ENCODE measurements at places on chromosomes 1 and 21. TPM values are rescaled to one million over a fixed set of nuclear protein-coding genes. Genes with fewer than 3 reads are reported as not detected.
A peak's percentile ranks its signal among the peaks of the same experiment; 100 is the strongest.

The KCNA2 gene
- total RNA-seq = 0.22 TPM

The PDE4B gene
- total RNA-seq = 29.6 TPM

The ALDH9A1 gene
- 40.8 TPM for total RNA-seq

The ZBTB21 gene
- 29.4 TPM for total RNA-seq

The CYP4A11 gene
- total RNA-seq = not detected

The ZYG11A gene
- not detected for total RNA-seq

The RGS18 gene
- total RNA-seq = 0.41 TPM

The ATP6V1G3 gene
- total RNA-seq = not detected

The PPFIA4 gene
- total RNA-seq = 1.6 TPM

The ZNF648 gene
- not detected for total RNA-seq

The KRTAP21-2 gene
- not detected for total RNA-seq

The TRIM17 gene
- total RNA-seq = 3.1 TPM

The KRTAP24-1 gene
- total RNA-seq = not detected

The LSM10 gene
- 47.1 TPM for total RNA-seq

DNA sequence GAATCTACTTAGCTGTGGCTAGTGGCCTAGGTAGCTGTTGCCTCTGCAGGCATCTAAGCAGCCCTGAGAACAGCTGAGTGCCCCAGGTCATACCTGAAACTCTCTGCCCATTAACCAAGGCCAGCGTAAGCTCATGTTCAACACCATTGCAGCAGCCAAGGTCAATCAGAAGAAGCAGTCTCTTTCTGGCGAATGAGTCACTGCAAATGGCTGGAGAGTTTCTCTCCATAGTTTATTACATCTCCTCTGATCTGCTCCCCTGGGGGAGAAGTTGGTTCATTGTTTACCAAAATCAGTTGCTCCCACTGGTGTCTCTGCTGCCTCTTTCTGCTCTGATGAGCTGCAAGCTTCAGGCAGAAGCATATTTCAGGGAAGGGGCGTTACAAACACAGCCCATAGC is 6.9 kb upstream of the BCL9 start:
- H3K27me3 ChIP-seq = no peaks in the 10 kb centered on the region
- H3K36me3 ChIP-seq = no peaks in the 10 kb centered on the region
- H3K4me1 ChIP-seq = no peaks in the 10 kb centered on the region
- H3K27ac ChIP-seq = no peak overlapping the region
- H3K4me3 ChIP-seq = no peak overlapping the region

- H3K27me3 ChIP-seq = no peaks in the 10 kb centered on the region
- DNase-seq = no peak
- no peak overlapping the region for H3K27ac ChIP-seq
- no peak overlapping the region for H3K4me3 ChIP-seq
- H3K36me3 ChIP-seq = no peaks in the 10 kb centered on the region
Measured at GRCh38 chr1:109543988-109544735, 4.3 kb upstream of the GNAI3 start.

GRCh38 chr1:41662765-41663437 is 178.4 kb upstream of the EDN2 start:
- DNase-seq = no peak
- peak overlapping the region; percentile 69 for H3K4me3 ChIP-seq
- H3K27ac ChIP-seq = peak overlapping the region; percentile 29
- H3K36me3 ChIP-seq = no peaks in the 10 kb centered on the region
- H3K4me1 ChIP-seq = peaks cover 77% of the 10 kb centered on the region

DNA sequence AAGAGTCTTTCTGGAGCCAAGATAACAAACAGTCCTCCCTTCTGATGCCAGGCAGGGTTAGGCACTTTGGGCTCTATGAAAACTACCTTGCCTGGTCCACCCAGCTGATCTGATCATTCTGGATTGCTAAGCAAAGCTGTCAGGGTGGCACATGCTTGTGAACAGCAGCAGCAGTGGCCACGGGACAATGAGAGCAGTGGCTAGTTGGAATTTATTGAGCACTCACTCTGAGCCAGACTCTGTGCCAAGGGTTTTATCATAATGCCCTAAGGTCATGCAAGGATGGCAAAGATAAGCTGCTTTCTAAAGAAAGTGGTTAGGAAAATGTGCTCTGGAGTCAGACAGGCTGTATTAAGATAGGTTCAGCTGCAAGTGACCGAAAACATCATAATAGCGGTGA is 390.4 kb upstream of the VAMP3 start:
- no peaks in the 10 kb centered on the region for H3K4me1 ChIP-seq
- no peak for DNase-seq
- no peak overlapping the region for H3K27ac ChIP-seq
- H3K27me3 ChIP-seq = no peaks in the 10 kb centered on the region

- no peak overlapping the region for H3K27ac ChIP-seq
- H3K36me3 ChIP-seq = no peaks in the 10 kb centered on the region
- H3K27me3 ChIP-seq = no peaks in the 10 kb centered on the region
- DNase-seq = no peak
- no peaks in the 10 kb centered on the region for H3K4me1 ChIP-seq
Measured at GRCh38 chr1:246043556-246043955, 463.5 kb downstream of the SMYD3 start.

GRCh38 chr1:100543640-100544039 is 5.7 kb downstream of the GPR88 start:
- peaks cover 12% of the 10 kb centered on the region for H3K27me3 ChIP-seq
- H3K36me3 ChIP-seq = no peaks in the 10 kb centered on the region
- no peak overlapping the region for H3K27ac ChIP-seq

- peak overlapping the region; percentile 99 for H3K27ac ChIP-seq
- DNase-seq = no peak
- H3K27me3 ChIP-seq = peaks cover 2% of the 10 kb centered on the region
- peak overlapping the region; percentile 94 for H3K4me3 ChIP-seq
- H3K4me1 ChIP-seq = peaks cover 27% of the 10 kb centered on the region
- peaks cover 2% of the 10 kb centered on the region for H3K36me3 ChIP-seq
Measured at GRCh38 chr1:15523104-15524020, 653 bp downstream of the CASP9 start.

DNA sequence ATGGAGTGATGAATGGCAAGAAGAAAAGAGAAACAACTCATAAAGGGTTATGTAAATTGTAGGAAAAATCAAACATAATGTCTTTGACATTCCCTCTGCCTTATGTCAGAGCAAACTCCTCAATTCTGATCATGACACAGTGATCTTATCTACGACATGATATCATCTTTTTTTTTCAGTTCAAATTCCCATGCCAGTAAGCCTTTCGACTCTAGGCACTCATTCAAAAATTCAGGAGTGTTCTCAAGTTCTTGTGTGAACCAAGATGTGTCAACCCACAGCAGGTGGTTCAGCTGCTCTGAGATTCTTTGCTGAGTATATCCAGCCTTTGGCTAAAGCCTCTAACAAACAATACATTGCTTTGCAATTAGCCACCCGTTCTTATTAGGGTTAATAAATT is 97.1 kb upstream of the ESRRG start:
- no peak for DNase-seq
- no peaks in the 10 kb centered on the region for H3K4me1 ChIP-seq
- no peaks in the 10 kb centered on the region for H3K27me3 ChIP-seq
- H3K27ac ChIP-seq = no peak overlapping the region
- H3K36me3 ChIP-seq = no peaks in the 10 kb centered on the region

DNA sequence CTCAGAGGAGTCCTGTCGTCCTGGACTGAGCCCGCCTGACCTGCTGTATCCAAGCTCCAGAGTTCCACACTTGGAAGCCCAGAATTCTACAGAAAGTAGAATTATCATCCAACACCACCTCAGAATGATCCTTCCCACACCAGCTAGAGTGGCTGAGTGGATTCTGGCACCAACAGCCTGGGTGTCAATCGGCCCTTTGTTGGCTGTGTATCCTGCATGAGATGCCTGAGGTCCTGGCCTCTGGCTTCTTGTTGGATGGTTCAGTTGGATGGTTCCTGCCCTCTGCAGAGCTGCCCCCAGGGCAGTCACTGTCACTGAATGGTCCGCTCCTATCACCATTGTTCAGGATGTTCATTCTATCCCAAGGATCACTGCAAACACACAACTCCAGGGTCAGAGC is 49.8 kb downstream of the PGBD5 start:
- H3K4me3 ChIP-seq = no peak overlapping the region
- peaks cover 2% of the 10 kb centered on the region for H3K36me3 ChIP-seq
- peaks cover 14% of the 10 kb centered on the region for H3K27me3 ChIP-seq

DNA sequence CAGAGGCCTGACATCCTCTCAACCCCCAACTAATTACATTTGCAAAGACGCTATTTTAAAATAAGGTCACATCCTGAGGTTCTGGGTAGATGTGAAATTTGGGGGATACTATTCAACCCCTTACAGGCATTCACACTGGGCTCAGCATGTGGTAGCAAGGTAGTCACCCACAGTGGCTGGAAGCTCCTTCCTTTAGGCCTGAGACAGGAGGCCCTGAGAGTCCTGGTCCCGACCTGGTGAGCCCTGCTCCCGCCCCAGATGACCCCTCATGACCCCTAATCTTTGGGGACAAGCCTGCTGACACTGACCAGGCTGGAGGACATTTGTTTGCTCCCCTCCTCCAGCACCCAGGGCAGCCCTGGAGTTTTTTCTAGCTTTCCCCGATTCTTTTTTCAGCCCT is 225.9 kb downstream of the DYRK1A start:
- DNase-seq = no peak

- H3K36me3 ChIP-seq = peaks cover 47% of the 10 kb centered on the region
- H3K4me1 ChIP-seq = peaks cover 10% of the 10 kb centered on the region
- H3K4me3 ChIP-seq = no peak overlapping the region
- H3K27me3 ChIP-seq = no peaks in the 10 kb centered on the region
Measured at GRCh38 chr1:230242326-230242725, 175.3 kb downstream of the GALNT2 start.

- H3K27me3 ChIP-seq = peaks cover 36% of the 10 kb centered on the region
- DNase-seq = peak; percentile 68
- H3K36me3 ChIP-seq = no peaks in the 10 kb centered on the region
- peak overlapping the region; percentile 82 for H3K4me3 ChIP-seq
- no peak overlapping the region for H3K27ac ChIP-seq
Measured at GRCh38 chr1:153677718-153678518, 570 bp upstream of the NPR1 start.

DNA sequence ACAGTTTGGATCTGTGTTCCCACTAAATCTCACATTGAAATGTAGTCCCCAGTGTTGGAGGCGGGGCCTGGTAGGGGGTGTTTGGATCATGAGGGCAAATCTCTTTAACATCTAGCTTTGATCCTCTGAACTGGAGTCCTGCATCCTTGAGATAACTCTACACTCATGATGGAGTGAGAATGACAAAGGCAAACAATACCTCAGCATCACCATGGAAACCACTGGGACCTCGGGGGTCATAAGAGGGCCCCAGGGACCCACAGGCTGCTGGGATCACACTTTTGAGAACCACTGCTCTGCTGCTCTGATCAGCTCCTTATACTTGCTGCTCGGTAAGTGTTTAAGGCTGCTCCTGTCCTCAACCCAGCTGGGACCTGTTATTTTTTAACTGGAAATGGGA is 13.4 kb upstream of the OBSCN start:
- no peak overlapping the region for H3K4me3 ChIP-seq
- peaks cover 21% of the 10 kb centered on the region for H3K36me3 ChIP-seq
- H3K27ac ChIP-seq = no peak overlapping the region
- no peak for DNase-seq
- H3K4me1 ChIP-seq = no peaks in the 10 kb centered on the region
- H3K27me3 ChIP-seq = no peaks in the 10 kb centered on the region

- H3K27ac ChIP-seq = no peak overlapping the region
- no peak overlapping the region for H3K4me3 ChIP-seq
- H3K27me3 ChIP-seq = peaks cover 1% of the 10 kb centered on the region
- H3K4me1 ChIP-seq = no peaks in the 10 kb centered on the region
- no peaks in the 10 kb centered on the region for H3K36me3 ChIP-seq
Measured at GRCh38 chr1:57850176-57850940, 426.5 kb upstream of the DAB1 start.

- peak overlapping the region; percentile 59 for H3K27ac ChIP-seq
- H3K4me3 ChIP-seq = no peak overlapping the region
- peaks cover 79% of the 10 kb centered on the region for H3K36me3 ChIP-seq
- DNase-seq = no peak
Measured at GRCh38 chr1:50491142-50491541, 67.9 kb upstream of the DMRTA2 start.

GRCh38 chr21:30044447-30045064 is 104.8 kb upstream of the GRIK1 start:
- no peak overlapping the region for H3K4me3 ChIP-seq
- DNase-seq = no peak
- H3K36me3 ChIP-seq = peaks cover 16% of the 10 kb centered on the region
- H3K27ac ChIP-seq = no peak overlapping the region
- no peaks in the 10 kb centered on the region for H3K4me1 ChIP-seq
- peaks cover 2% of the 10 kb centered on the region for H3K27me3 ChIP-seq

DNA sequence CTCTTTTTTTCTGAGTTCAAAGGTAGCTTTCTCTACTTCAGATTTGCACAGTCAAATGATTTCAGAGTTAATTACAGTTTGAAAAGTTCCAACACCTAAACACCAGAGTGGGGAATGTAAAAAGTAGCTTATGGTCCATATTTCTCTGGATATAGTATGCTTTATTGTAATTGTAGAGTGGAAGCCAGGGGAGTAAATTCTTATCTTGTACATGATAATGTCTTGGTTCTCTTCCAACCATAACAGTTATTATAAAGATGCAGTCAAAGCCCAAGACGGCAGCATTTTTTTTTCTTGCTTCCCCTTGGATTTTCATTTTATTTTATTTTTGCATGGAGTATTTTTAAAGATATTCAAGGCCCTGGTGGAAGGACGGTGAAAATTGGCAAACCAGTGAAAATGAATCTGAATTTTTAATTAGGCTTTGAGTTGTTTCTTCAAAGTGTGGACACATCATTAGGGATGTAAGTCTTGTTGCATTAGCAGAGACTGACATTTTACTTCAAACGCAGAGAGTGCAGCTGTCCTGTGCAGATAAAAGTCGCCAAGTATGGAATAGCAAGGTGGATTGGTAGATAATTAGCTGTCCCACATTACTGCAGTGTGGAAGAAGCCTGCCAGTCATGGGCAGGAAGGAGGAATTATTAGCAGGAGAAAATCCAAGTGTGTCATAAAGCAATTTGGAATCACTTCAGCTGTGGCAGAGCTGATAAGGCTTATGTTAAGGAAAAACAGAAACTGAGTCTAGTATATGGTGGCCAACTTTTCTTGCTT is 11.3 kb downstream of the CACHD1 start:
- DNase-seq = no peak
- no peak overlapping the region for H3K27ac ChIP-seq
- H3K36me3 ChIP-seq = no peaks in the 10 kb centered on the region
- H3K4me3 ChIP-seq = no peak overlapping the region
- H3K4me1 ChIP-seq = peaks cover 19% of the 10 kb centered on the region
- no peaks in the 10 kb centered on the region for H3K27me3 ChIP-seq

DNA sequence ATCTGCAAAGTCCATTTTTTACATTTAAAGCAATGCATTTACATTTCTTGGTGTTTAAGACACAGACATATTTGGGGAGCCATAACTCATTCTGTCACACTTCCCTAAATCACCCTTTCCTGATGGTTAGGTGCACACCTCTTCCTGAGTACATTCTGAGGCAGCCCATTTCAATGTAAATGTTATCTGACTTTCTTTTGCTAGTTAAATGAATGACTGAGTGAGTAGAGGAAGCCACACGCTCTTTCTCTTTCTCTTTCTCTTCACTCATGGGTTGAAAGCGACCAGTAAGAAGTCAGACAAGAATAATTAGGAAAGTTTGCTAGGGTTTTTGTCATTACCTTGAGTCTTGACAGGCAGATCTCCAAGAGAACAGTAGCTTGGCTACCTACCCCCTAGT is 143.1 kb downstream of the S1PR1 start:
- no peaks in the 10 kb centered on the region for H3K4me1 ChIP-seq
- no peaks in the 10 kb centered on the region for H3K36me3 ChIP-seq
- H3K4me3 ChIP-seq = no peak overlapping the region
- no peaks in the 10 kb centered on the region for H3K27me3 ChIP-seq
- no peak for DNase-seq

GRCh38 chr1:186175588-186175987 is 199.5 kb downstream of the TPR start:
- H3K36me3 ChIP-seq = no peaks in the 10 kb centered on the region
- DNase-seq = no peak
- peaks cover 19% of the 10 kb centered on the region for H3K27me3 ChIP-seq
- H3K4me3 ChIP-seq = no peak overlapping the region
- H3K27ac ChIP-seq = no peak overlapping the region
- H3K4me1 ChIP-seq = no peaks in the 10 kb centered on the region

Measured in naive thymus-derived CD8-positive, alpha-beta T cell (primary cell).